ENCODE measurements at places on chromosomes 3 and 15.

GRCh38 chr3:52250122-52250521, 4.6 kb downstream of the PPM1M start:
- DNase-seq = no peak

- no peak for DNase-seq
Measured at GRCh38 chr3:44337248-44337785, 1.2 kb upstream of the TCAIM start.

DNA sequence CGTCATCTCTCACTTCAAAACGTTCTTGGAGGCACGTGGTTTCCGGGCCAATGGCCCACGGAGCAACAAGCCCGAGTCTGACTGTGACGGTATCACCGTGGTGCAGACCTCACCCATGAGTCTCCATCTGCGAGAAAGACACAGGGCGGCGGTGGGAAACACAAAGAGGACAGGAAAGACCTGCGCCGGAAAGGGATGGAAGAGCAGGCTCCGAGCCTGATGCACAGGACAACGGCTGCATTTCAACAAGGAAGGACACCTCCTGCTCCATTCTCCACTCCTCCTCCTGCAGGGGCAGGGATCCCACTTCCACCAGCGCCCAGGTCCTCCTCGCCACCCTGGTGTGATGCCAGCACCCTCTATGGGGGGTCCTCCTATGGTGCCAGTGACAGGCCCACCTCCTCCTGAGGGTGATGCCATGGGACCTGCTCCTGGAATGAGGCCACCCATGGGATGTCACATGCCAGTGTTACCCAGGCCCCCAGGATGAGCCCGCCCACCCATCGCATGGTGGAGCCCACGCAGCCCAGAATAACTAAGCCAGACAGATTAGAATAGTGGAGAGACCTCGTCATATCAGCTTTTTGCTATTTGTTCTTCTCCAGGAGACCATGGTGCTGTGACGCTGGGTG, 73.0 kb upstream of the PCSK6 start:
- DNase-seq = no peak

- DNase-seq = no peak
Measured at GRCh38 chr15:87736891-87737389, 519.6 kb downstream of the NTRK3 start.

DNA sequence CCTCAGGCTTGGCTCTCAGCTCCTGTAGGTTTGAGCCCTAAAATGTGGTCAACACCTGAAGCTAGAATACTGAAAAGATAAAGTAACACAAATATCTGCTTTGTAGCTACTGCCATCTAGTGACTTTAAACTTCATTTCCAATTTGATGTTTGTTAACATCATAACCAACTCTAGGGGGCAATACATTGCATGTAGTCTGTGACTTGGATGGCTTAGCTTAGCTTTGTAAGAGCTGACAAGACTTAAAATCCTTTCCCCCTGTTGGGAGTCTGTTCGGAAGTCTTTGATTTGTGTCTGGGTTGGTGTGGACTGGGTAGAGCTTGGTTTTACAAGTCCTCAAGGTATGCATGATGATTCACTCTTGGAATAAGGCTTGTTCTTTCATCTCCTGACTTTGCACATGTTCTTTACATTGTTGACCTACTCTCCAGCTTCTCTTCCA, 51.7 kb downstream of the SCN11A start:
- peak; percentile 49 for DNase-seq

GRCh38 chr15:48334260-48334659, 3.0 kb downstream of the DUT start:
- no peak for DNase-seq

- DNase-seq = no peak
Measured at GRCh38 chr15:74549816-74550215, 8.8 kb downstream of the ARID3B start.

DNA sequence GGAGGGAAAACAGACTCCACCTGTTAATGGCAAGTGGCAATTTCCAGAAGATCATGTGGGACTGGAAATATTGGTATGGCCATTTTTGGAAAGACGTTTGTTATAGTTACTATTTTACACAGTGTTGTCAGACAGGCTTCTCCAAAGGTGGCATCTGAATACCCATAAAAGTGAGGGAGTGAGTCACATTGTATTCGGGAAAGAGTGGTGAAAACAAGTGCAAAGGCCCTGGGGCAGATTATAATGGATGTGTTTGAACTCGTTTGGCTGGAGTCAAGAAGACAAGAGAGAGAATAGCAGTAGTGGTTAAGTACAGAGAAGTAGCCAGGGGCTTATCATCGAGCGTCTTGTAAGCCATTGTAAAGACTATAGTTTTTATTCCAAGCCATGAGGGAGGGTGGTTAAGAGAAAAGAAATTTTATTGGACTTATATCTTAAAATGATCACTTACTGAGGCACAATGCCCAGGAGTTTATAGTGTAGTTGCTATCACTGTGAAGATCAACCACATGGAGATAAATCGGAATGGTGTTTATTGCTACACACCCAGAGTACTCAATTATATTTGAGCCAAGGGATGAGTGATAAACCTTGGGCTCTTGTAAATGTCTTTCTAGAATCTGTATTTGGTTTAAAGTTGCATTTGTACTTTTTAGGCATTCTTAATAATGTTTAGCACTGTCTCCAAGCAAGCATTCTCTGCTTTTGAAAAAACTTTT, 212.8 kb upstream of the KBTBD8 start:
- DNase-seq = no peak

DNA sequence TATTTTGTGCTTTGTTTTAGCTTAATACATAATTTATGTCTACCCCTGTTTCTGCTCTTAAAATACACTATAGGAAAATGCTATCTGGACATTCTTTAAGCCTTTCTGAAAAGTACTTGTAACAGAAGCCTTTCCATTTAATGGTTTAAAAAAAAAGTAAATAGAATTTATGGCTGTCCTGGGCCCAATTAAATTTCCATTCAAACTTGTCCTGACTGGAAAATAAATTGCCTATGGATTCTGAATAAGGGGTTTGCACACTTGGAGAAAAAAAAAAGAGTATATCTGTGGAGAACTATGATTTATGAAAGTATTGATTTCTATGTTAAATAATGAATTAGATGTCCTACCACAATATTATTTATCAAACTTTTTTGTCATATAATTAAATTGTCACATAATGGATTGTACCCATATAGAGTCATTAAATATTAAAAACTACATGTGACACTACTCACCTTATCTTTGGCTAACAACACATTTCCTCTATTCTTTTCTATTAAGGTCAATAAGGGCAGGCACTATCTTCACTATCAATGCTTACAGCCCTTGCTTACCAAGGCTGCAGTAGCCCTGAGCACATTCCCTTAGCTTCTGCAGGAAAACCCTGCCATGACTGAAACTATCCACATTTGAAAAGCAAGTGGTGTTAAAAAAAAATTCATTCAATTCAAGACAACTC, 396.1 kb upstream of the ROBO2 start:
- no peak for DNase-seq

DNA sequence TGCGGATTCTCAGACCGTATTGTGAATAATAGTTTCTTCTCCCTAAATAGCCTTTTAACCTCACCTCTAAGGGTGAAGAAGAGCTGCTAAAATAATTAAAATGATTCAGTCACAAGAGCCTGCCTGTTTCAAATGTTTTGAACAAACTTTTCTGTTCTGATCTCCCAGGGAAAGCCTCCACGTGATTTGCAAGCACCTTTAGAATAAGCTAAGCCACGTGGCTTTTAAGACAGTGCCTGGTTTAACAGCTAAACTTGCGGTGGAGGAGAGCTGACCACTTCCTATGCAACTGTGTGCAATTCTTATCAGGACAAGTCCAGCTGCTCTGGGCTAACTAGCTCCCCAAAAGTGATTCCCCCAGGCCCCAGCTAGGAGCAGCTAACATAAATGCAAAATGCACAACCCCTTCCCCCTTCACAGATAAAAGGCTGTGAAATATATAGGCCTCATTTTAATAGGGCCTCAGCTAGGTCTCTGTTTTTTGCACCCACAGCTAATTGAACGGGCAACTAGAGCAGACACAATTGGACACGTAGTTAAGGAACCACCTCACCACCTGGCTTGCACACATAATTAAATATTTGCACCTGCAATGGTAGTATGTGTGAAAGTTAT, 401.2 kb upstream of the NR2F2 start:
- no peak for DNase-seq

GRCh38 chr3:143627336-143627735, 220.9 kb downstream of the SLC9A9 start:
- DNase-seq = no peak

GRCh38 chr3:86969500-86970189, 21.3 kb downstream of the VGLL3 start:
- DNase-seq = peak; percentile 53

GRCh38 chr3:4887177-4887576, 92.1 kb upstream of the BHLHE40 start:
- DNase-seq = no peak

DNA sequence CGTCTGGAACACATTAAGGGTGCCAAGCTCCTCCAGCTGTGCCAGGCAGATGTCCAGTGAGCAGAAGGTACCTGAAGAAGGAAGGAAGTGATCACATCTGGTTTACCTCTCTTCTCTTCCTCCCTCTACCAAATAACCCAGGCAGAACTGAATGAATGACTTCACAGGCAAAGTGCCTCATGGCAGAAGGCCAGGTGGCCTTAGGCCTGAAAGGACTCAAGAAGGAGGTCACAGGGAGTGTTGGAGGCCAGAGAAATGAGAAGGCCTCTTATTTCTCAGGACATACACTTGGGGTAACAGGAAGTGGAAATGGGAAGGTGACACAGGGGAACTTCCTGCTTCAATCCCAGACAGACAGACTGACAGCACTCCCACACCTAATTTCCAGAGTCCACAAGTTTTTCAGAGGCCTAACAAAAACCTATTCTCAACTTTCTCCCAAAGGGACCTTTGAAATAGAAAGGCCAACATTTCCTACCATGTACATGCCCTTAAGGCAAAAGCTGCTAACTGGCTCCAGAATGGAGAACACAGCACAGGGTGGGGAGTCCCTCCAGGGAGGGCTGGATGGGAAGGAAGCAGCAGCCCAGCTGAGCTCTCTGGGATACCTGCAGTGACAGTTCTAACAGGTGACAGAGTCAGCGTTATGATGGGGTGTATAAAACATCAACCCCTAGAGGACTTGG, 17.6 kb upstream of the SIN3A start:
- no peak for DNase-seq

DNA sequence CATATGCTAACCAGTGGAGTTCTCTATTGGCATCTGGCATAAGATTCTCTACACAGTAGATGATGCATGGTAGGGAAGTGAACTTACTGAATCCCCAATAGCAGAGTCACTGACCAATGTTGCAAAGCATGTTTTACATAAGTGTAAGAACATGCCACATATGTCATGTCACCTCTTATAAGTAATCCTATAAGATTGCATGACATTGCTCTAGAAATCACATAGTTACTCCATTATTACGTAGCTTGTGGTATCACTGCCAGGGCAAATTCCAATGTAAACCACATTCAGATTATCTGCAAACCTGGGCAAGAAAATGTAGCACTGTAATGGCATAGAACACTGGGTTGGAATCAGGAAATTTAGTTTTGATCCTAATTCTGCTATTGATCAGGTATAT, 198.2 kb upstream of the UMPS start:
- no peak for DNase-seq

DNA sequence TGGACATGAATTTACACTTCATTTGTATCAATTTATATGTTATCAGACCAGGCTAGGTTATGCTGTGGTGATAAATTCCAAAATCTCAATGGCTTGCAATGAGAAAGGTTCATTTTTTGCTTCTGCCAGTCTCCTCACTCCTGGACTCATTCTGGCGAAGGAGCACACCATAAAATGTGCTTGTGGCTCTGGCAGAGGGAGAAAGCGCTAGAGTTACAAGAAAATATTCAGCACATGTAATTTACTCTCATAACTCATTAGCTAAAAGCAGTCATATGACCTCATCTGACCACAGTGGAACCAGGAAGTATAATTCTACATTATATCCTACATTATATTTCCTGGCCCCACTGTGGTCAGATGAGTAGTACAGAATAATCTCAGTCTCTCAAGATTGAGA, 193.8 kb downstream of the BCHE start:
- no peak for DNase-seq

- peak; percentile 86 for DNase-seq
Measured at GRCh38 chr15:98292442-98293240, 332.1 kb downstream of the ARRDC4 start.

- no peak for DNase-seq
Measured at GRCh38 chr3:135040321-135041240, 245.5 kb downstream of the EPHB1 start.

DNA sequence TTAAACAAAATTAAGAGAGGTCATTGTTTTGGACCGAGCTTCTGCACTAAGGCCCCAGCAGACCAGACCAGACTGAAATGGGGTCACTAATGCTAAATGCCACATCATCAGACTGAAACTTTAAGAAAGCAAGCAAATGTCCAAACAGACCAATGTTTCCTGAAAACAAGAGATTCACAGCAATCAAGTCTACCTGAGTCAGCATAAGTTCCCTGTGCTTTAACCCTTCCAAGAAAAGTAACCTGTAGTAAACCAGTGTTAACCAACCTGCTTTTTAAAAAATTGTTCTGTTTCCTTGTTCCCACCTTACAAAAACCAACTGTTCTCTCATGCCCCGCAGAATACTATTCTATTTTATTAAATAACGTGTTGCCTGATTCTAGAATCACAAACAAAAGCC, 241.1 kb upstream of the GADL1 start:
- no peak for DNase-seq

GRCh38 chr3:53287131-53287629, 31.4 kb upstream of the TKT start:
- no peak for DNase-seq

DNA sequence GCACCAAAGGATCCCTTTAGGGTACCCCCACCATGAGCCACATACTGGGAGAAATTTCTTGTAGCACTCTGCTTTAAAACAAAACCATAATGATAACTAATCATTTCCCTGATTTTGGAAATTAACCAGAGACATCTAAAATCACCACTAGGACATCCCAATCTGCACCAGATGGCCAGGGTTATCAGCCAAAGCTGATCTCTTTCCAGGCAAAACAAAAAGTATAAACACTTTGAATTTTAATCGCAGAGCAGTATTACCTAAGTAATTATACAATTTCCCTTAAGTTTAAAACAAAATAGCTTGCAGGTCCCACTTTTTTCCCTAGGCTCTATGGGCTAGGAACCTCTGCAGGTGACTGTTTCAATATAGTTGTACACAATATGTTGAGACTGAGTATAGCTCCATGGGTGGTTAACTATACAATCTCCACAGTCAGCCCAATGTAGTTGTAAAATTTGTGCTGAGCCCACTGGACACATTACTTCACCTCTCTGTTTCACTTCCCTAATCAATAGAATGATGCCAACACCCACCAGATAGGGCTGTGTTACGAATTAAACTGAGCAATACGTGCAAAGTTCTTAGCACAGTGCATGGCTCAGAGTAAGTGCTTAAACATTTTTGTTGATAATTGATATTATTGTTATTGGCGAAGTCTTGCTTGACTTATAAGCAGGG, 629 bp upstream of the NOX5 start:
- DNase-seq = no peak

- DNase-seq = no peak
Measured at GRCh38 chr3:41364736-41365135, 165.4 kb downstream of the CTNNB1 start.

Measured in HEK293T (cell line).